Activated CD4-positive, alpha-beta T cell treated with anti-CD3 and anti-CD28 coated beads, Interleukin-2, Interleukin-6, amounts not matched to agents 100 ng/mL and 50 ng/mL, durations not matched to agents 16 hours and 8 hours (primary cell): ENCODE measurements at places on chromosomes 4 and X.
A peak's percentile ranks its signal among the peaks of the same experiment; 100 is the strongest.

DNA sequence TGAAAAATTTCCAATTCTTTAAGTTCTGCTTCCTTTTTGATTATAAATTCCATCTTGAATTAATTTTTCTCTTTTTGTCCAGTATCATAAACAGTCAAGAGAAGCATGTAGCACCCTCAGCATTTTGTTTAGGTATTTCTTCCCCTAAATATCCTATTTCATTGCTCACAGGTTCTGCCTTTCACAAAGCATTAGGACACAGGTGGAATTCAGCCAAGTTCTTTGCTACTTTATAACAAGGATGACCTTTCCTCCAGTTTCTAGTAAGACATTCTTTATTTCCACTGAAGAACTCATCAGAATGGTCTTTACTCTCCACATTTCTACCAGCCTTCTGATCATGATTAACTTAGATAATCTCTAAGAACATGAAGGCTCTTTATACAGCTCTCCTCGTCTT, 7.4 kb downstream of the SLC9B1 start:
- no peak for DNase-seq

GRCh38 chr4:168839758-168840391, 170.2 kb downstream of the CBR4 start:
- DNase-seq, result peak; percentile 37

DNA sequence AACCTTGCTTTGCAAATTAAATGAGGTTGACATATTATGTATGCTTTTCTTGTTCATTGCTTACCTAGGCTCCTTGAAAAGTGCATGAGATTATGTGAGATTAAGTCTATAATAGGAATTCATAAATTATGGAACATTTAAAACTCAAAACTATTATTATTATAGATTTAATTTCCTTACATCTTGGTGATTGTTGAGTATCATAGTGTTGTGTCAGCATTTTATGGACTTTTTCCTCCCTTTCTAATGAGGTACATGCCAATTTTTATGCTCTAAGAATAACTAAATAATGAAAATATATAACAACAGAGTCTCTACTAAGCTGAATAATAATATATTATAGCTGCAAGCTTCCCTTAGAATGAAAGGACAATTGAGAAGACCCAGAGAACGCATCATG, 848.8 kb upstream of the AADAT start:
- no peak for DNase-seq

DNA sequence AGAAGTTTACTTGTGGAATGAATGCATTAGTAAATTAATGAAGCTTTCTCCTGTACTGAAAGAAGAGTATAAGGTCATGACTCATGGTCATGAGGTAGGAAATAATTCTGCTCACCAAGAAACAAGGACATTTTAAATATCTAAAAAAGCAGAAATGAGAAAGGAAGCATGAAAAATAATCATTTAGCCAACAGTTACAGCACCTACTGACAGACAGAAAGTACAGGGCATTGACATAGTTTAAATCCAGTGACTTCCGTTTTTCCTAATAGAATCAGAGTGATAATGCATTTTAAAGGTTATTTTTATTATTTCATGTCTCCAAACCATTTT, 30.5 kb upstream of the ACSL1 start:
- no peak for DNase-seq

DNA sequence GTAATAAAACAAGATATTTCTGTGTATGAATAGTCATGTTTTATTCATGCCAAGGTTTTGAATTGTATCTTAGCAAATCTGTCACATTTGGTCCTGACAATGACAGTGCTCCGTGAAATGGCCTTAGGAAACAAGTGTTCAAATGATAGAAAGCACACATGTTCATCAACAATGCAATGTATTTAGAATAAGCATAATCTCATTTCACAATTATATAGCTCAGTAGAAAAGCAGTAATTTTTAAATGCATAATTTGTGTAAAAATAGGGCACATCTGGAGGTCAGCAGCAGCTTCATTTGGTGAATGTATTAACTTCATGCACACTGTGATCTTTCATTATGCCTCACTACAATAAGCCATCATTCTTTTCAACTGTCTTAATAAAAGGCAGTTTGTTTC, 380.4 kb downstream of the GPM6A start:
- DNase-seq, result no peak

- DNase-seq, result no peak
Measured at GRCh38 chr4:170805352-170805751, 715.6 kb upstream of the AADAT start.

GRCh38 chr4:15598644-15599043, 56.5 kb downstream of the FBXL5 start:
- DNase-seq, result no peak

DNA sequence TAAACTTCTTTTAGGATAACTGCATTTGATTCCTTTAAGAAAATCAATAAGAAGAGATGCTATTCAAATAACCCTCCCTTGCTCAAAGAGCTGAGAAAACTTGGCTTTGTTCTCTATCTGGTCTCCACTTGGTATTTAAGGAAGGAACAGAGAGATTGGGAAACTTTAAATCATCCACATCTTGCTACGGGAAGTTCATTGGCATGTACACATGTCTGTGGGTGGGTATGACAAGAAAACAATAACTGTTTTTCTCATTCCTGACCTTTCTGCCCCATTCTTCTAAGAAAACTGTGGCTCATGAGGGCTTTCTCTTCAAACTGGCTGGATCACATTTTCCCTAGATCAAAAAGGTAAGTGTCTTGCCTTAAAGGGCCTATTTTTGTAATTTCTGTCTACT, 6.0 kb downstream of the SEL1L3 start:
- DNase-seq, result no peak
